ENCODE measurements at places on chromosomes 1 and 21.
A peak's percentile ranks its signal among the peaks of the same experiment; 100 is the strongest.

DNA sequence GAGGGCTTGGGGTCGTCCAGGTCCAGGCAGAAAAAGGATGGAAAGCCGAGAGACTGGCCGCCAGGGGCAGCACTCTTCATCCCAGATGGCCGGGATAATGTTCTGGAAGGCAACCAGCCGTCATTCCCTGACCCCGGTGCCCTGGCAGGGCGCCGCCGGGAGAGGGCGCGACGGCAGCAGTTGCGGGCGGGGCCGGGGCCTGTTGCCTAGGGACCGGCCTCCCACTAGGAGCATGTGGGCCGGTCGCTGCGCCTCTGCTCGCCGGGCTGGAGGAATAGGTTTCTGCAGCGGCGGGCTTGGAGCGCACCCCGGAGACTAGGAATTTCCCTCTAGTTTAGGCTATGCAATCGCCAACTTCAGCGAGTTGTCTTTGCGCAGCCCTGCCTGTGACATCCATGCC, 11.0 kb downstream of the DMRTB1 start:
- DNase-seq: peak; percentile 38

DNA sequence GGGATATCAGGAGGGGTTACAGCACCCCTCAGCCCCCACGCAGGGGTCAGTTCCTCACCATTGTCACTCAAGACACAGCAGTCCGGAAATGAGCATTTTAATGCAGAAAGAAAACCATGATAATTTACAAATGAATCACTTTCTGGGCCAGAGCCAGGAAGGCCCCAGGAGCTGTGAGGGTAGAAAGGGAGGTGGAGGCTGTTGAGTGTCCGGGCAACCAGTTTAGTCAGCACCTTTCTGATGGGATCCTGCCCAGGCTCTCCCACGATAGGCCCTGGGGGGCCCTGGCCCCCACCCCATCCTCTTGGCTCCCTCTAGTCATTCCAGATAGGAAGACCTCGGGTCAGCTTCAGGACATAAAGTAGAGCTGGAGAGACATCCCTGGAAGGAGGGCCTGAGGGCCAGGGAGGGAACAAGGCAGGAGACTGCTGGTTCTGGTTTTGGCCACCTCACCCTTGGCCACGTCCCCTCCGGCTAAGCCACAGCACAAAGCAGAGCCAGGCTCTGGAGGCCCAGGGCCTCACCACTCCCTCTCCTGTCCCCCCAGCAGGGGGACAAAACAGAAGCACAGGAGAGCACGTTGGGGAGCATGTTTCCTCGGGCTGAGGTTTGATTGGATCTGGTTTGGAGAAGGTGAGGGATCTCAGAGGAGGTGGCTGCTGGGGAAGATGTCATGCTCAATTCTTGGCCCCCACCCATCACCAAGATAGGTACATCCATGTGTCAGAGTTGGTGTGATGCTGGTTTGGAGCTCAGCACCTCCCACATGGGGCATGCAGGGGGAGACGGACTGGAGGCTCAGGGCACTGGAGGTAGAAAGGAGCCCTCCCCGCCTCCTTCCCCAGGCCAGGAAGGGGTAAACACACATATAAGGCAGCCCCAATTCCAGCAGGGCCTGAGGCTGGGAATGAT, 20.6 kb downstream of the ETNK2 start:
- no peak for DNase-seq

DNA sequence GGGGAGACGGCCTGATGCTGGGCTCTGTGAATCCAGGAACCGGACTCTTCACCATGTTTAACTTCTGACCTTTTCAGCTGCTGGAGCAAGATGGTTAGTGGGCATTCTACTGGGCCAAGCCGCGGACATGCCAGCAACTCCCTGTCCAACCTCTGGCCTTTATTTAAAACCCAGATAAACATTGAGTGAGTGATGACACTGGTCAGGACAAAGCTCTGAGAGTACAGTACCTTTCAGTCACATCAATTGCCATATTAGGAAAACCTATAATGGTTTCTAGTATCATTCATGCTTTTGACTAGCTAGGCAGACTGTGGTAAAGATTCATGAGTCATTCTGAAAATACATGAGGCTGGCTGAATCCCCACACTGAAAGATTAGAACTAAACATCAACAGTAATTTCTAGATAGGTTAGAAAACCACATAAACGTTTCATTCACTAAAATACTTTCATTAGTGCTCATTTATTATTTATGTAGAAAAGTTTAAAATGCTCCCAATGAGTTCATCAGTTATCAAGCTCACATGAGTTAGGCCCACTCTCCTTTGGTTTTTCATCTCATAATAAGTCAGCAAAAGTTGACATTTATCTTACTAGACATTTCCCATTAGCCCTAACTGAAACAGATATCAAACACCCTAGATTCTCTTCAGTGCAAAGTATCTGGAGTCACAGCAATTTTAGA, 7.1 kb upstream of the ACTA1 start:
- DNase-seq: no peak

DNA sequence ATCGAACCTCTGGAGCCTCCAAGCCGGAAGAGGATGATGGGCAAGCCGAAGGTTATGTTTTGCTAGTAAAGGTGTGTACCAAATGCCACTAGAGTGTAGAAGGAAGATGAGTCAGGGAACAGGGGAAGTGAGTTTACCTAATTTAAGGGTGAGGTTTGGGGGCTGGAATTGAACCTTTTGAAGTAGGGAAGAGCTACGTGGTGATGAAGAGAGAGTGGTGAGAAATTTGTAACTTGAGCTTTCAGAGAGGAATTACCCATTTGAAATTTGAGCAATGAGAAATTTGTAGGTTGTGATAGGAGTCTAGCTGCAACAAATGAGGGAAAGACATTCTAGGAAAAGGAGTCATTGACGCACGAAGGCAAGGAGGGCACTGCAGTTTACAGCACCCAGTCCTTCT, 70.0 kb upstream of the TENT5C start:
- DNase-seq: no peak

- DNase-seq: no peak
Observed at GRCh38 chr1:56322211-56322610, 257.2 kb downstream of the PLPP3 start.

- no peak for DNase-seq
Observed at GRCh38 chr1:47692196-47692595, 254.4 kb downstream of the FOXD2 start.

GRCh38 chr1:40477678-40478053, 576 bp downstream of the ZFP69 start:
- peak; percentile 22 for DNase-seq

- no peak for DNase-seq
Observed at GRCh38 chr1:47227341-47228232, 4.4 kb downstream of the TAL1 start.

DNA sequence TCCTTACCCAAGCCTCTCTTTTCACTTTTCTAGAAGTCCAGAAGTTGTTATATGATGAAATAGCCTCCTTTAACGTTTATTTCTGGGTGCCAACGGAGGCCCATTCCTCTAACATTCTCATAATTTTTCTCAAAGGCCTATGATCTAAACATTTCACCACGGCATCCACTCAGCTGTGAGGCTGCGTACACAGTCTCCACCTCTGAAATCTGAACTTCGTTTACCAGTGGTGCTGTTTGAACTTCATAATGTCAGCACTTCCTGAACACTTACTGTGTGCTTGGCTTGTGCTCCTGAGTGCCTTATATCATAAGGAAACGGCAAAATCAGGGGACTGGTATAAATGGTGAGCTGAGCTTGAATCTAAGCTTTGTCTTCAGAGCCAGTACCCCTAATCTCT, 12.0 kb upstream of the RBP7 start:
- DNase-seq: no peak

- no peak for DNase-seq
Observed at GRCh38 chr1:152967201-152967600, 3.2 kb upstream of the SPRR4 start.

- DNase-seq: no peak
Observed at GRCh38 chr21:44425895-44426662, 29.2 kb upstream of the LRRC3 start.

- no peak for DNase-seq
Observed at GRCh38 chr1:17869815-17870214, 114.7 kb downstream of the ACTL8 start.

- peak; percentile 38 for DNase-seq
Observed at GRCh38 chr1:32963746-32964460, 706 bp downstream of the RNF19B start.

DNA sequence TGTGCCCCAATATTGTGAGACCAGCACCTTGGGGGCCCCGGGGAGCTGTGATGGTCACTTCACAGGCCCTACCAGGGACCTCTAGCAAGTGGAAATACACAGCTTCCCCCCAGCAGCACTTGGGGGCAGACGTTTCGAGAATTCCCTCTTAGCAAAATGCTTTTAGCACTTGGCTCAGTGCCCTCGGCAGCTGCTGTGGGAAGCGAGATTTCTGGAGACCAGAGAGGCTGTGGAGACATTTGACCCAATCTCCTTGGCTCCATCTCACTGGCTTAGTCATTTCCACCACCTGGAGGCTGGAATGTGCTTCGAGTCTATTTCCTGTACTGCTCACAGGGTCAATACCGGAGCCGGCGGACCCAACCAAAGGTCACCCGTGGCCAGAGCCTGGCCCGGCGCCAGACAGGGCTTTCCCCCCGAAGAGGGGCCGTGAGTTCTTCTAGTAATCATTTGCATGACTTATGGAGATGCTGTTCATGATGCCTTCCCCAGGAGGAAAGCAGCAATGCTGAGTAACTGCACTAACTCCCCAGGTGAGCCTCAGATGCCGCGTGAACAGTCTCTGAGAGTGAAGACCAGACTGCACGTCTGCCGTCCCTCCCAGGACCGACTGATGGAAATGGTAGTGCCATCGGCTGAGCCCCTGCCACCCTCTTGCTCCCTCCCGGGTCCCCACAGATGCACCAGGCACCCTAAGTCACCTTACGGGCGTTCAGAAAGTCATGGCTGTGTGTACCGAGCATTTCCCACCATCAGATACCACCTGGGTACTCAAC, 4.4 kb upstream of the C2CD2 start:
- DNase-seq: peak; percentile 46

DNA sequence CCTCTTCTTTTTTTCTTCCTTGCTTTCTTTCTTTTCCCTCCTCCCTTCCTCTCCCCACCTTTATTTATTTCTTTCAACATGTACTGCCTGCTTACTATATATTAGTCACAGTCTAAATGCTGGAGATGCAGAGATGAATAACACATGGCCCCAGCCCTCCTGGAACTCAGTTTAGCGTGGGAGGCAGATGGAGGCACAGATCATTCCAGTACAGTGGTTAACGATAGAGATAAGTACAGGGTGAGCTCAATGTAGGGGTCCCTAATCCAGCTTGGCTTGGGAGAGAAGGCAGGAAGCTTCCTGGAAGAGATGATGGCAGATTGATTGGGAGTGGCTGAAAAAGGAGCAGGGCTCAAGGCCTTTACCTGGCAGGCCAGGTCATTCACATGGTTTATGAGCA, 55.6 kb upstream of the PPP2R5A start:
- DNase-seq: no peak

- DNase-seq: no peak
Observed at GRCh38 chr1:208421486-208421885, 177.3 kb upstream of the PLXNA2 start.

- no peak for DNase-seq
Observed at GRCh38 chr1:202857136-202857610, 31.8 kb downstream of the RABIF start.

DNA sequence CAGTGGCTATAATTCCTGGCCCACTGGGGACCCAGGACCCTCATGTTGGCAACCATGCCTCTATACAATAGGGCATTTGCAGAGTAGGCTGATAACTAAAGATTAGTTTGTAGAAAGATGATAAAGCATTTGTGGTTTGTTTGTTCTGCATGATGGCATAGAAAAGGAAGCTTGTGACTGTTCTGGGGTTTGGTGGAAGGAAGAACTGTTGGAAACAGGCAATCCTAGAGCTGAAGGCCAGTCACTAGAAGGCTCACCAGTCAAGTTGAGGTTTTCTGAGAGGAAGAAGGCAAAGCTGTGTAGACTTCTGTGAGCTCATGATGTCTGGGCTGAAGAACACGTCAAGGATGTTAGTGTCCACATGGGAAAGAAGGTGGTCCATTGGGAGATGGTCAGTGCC, 140.3 kb upstream of the VANGL1 start:
- no peak for DNase-seq

GRCh38 chr1:157968946-157969345, 24.5 kb upstream of the KIRREL1 start:
- DNase-seq: no peak

- DNase-seq: no peak
Observed at GRCh38 chr1:199221371-199222150, 582.7 kb downstream of the PTPRC start.

DNA sequence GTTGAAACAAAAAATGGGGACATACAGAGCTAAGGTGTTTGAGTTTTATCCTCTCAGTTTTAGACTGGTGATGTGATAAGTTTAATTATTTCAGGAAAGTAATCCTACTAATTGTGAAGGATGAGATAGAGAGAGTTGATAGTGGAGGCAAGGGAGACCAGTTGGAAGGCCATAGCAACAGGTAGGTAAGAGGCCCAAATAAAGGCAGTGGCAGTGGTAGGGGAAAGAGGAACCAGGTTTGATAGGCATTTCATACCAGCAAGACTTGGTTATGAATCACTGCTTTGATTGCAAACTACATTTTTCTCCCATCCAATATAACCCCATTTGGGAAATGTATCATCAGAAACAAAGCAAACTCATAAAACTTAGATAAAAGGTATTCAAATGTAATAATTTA, 63.1 kb upstream of the SH3GLB1 start:
- no peak for DNase-seq

- no peak for DNase-seq
Observed at GRCh38 chr1:231872461-231872910, 245.9 kb downstream of the DISC1 start.

DNA sequence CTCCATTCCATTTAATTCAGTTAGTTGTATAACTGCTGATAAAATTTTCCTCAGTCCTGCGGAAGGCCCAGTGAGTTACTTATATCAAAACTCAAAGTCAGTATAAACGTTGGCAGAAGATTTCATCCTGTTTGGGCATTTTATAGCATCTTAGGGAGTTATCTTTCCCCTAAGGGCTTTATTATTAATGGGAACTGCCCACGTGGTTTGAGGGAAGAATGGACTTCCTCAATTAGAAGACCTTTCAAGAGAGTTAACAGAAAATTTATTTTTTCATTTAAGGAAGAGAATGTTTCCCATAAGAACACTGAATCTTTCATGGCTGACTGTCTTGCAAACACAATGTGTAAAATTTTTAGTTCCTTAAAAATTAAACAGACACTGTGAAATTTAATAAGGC, 400.1 kb downstream of the NEGR1 start:
- DNase-seq: no peak

DNA sequence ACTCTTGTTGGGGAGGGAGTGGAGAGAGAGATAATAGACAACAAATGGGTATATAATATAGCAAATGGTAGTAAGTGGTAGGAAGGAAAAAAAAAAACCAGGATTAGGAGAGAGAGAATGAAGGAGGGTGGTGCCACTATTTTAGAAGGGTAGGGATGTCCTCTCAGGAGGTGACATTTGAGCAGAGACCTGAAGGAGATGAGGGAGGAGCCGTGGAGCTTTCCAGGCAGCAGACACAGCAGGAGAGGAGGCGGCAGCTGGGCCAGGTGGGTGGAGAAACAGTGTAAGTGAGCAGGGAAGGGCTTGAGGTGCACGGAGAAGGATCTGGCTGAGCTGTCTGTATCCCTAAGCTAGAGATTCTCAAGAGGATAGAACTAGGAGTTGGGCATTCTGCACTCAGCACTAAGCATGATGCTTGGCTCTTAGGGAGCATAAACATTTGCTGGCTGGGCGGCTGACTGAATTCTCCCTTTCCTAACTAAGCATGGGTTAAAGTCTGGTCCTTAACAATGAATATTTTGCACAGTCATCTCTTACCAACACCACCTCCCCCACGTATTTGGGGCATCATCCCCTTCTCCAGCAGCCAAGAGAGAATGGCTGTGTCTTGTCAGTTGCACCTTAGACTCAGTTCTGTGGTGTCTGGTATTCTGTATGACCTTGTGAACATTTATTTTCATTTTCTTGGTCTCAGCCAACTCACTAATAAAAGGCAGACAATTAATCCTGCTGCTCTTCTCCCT, 27.6 kb upstream of the SARS1 start:
- no peak for DNase-seq
